Fibroblast of skin of back (primary cell): ENCODE measurements at places on chromosomes 1 and 21.
A peak's percentile ranks its signal among the peaks of the same experiment; 100 is the strongest.

- DNase-seq, result peak; percentile 90
Observed at GRCh38 chr1:99557546-99558202, 88.2 kb upstream of the PALMD start.

- peak; percentile 76 for DNase-seq
Observed at GRCh38 chr1:221801773-221802516, 60.1 kb upstream of the DUSP10 start.

DNA sequence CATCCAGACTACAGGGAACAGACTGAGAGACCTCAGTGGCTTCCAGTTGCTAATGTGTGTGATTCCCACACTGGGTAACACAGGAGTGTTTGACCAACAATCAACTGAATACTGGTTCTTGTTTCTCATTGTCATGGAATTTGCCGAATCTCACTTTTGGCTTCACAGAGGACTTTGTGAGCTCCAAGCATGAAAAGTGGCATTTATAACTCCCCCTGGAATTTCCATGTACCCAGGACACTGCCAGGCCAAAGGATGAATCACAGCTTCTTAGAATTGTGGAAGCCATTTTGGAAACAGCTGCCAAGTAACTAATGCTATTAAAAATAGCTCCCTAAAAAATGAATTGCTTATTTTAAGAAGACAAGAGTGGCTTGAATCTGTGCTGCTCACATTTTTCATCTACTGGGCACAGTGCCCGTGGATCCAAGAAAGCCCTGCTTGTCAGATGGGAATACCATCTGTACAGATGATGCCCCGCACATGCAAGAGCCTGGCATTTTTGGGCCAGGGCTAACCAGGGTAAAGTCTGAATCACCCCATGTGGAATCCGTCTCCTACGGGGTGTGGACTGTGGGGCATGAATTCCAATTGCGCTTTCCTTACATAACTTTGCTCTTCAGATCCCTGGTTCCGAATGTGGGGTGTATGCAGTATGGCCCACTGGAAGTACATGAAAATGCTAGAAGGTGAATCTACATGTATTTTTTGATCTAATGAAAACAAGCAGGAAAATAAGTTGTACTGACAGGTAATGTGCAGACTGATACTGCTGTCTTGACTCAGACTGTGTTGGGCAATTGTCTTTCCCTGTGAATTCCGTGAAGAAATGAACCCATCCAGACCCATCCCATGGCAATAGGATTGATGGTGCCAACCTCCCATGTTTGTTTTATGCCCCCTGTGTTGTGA lies 487.3 kb downstream of the SIPA1L2 start:
- DNase-seq, result peak; percentile 99

GRCh38 chr1:43398227-43398626 lies 8.5 kb downstream of the SZT2 start:
- no peak for DNase-seq

GRCh38 chr1:93199150-93199549 lies 18.6 kb downstream of the CCDC18 start:
- DNase-seq, result no peak

- DNase-seq, result no peak
Observed at GRCh38 chr1:50488356-50488755, 65.1 kb upstream of the DMRTA2 start.

GRCh38 chr1:11704691-11705475 lies 13.4 kb downstream of the DRAXIN start:
- DNase-seq, result no peak

DNA sequence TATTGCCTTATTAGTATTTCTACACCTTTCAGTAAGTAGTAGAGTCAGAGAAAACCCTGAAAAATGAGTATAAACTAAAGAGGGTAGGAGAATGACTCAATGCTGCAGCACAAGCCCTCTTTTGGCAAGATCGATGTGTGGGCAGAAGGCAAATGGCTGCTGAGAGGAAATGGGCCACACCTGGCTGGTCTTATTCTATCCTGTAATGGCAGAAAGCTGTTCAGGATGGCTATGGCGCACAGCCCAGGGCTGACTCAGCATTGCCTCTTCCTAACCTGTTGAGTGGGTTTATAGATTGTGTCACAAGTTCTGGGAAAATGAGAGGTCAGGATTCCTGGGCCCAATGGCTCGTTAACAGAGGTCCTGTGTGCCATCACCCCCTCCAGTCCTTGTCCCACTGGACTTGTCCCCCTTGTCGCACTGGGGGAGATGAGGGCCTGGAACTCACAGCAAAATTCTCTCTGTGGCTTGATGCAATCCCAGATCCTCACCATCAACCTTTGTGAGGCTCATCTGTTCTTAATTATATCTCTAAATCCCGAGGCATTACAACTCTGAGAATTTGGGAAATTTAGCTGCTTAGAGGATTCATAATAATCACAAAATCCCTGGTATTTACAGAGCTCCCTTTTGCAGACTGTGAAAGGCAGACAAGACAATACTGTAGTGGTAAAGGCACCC lies 13.2 kb downstream of the HMGB4 start:
- peak; percentile 36 for DNase-seq

- DNase-seq, result no peak
Observed at GRCh38 chr1:3753656-3754454, 1.6 kb downstream of the CCDC27 start.

DNA sequence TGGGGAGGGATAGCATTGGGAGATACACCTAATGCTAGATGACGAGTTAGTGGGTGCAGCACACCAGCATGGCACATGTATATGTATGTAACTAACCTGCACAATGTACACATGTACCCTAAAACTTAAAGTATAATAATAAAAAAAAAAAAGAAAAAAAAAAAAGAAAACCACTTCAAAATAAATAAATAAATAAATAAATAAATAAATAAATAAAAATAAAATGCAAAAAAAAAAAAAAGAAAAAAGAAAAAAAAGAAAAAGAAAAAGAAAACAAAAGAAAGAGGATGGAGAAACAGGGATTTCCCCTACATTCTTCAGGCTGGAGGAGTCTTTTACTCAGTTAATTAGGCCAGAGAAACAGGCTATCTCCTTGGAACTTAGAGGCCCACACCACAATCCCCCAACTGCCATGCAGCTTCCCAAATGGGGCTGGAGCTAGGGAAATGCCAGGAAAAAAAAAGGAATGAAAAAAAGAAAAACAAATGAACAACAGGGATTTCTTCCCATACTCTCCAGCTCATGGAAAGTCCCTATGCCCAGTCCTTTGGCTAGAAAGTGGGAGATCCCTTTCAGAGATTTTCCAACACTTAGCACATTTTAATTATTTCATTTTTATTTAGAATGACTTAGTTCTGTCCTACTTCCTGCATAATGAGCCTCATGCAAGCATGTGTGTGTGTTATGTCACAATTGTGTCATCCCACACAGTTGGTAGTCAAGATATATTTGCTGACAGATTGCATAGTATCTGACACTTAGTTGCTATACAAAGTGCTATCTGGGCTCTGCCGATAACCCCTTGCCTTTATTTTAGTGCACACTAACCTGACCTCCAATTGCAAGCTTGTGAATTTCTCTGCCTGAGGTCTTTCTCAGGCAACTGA lies 486.4 kb downstream of the PLPP3 start:
- peak; percentile 37 for DNase-seq

DNA sequence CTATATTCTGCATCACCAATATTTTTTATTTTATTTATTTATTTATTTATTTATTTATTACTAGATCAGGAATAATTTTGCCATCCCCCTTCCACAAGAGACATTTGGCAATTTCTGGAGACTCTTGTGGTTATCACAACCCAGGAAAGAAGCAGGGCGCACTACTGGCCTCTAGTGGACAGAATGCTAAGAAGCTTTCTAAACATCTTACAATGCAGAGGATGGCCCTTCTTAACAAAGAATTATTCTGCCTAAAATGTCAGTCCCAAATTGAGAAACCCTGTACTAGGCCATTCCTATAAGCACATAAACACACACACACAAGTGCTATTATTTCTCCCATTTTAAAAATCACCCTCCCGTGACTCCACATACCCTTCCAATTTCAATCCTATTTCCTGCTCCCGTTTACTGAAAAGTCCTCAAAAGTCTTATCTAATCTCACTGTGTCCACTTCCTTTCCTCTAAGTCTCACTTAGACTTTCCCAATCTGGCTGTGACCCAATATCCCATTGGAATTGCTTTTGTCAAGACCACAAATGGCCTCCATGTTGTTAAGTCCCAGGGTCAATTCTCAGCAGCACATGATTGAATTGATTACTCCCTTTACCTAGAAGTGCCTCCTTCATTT lies 43.7 kb upstream of the RNF11 start:
- DNase-seq, result peak; percentile 76

DNA sequence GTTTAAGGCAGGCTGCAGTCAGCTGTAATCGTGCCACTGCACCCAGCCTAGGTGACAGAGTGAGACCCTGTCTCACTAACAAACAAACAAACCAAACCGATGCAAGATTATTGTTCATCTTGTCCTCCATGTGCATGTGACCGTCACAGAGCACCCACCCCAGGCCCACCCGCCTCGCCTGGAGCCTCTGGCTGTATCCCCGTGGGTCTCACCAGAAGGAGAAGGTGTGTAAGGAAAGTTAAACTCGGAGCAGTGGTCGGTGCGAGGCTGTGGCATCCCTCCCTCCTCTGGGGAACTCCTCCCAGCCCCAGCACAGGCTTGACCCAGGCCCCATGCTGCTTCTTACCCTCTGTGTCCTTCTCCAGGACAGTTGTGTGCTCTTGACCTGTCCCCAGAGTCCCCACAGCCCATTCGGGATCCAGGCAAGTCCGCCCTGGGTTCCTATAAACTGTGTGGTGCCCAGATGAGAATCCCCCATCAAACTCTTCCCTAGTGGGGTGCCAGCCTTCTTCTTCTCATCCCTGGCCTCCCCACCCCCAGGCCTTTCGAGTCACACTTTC lies 318.4 kb downstream of the AJAP1 start:
- DNase-seq, result no peak

DNA sequence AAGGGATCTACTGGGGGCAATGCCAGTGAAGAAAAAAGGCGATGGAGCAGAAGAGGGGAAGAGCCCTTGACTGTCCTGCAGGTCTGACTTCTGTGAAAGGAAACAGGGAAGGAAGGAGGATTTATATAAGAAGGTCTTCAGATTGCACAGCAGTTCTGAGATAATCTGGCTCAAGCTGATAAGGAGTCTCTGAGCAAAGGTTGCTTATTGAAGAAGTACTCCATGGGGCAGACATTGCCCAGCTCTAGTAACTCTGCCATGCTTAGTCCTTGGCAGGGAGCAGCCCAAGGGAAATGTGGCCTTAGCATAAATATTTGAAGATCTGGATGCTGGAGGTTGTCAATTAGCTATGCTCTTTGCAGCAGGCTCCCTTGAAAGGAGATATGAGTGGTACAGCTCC lies 15.9 kb upstream of the TTF2 start:
- no peak for DNase-seq

GRCh38 chr1:79790950-79791349 lies 784.4 kb upstream of the ADGRL4 start:
- DNase-seq, result no peak

DNA sequence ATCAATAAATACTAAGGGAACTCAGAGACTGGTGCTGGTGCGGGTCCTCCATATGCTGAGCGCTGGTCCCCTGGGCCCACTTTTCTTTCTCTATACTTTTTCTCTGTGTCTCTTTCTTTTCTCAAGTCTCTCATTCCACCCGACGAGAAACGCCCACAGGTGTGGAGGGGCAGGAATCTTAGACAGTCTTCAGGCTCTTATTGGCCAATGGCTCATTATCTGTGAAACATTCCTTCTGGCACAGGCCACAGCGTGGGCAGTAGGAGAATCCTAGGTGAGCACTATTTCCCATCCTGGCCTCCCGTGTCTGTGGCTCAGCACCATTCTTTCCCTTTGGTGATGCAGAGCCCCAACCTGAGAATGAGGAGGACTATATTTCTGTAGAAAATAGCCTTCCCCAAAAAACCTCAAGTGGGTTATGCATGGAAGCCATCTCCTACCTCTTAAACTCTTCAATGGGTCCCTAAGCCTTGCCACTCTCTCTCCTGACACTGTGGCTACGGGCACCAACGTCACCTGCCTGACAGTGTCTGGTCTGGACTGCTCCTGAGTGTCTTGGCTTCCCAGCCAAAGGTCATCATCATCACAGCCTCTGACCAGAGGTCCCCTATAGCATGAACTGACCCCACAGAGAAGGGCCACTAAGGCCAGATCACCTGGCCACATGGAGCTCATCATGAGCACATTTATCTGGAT lies 6.2 kb upstream of the SLAMF1 start:
- no peak for DNase-seq

- peak; percentile 98 for DNase-seq
Observed at GRCh38 chr1:12596007-12596821, 21.8 kb downstream of the DHRS3 start.

- peak; percentile 52 for DNase-seq
Observed at GRCh38 chr1:44616991-44617702, 57.1 kb downstream of the TMEM53 start.

- DNase-seq, result no peak
Observed at GRCh38 chr1:243791586-243792267, 58.3 kb downstream of the AKT3 start.

DNA sequence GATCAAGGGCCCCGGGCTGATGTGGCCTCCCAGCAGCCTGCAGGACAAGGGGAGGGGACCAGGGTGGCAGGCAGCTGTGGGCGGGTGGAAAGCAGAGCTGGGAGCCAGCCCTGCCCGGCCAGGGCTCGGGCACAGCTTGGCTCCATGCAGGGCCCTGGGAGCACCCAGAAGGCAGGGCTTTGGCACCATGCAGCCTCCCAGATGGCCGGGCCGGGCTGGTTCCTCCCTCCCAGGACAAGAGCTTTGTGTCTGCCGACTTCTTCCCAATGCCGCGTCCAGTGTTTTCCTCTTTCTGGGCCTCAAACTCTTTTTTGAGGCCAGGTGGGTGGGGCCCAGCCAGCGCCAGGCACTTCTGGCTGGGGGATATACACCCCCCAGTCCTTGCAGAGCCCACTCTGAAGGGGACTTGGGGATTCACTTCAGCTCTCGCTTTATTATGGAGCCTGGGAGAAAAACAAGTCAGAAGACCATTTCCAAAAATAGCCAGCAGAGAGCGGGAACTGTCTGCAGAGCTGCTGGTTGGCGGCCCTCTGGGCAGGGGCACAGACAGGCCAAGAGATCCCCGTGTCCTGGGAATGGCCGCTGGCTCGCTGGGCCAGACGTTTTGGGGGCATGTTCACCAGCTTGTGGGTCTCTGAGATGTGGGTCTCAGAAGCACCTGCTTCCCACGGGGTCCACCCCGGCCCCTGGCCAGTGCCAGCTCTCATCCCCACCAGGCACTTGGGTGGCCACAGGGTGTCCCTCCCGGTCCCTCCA lies 103.8 kb upstream of the ARHGEF16 start:
- no peak for DNase-seq

DNA sequence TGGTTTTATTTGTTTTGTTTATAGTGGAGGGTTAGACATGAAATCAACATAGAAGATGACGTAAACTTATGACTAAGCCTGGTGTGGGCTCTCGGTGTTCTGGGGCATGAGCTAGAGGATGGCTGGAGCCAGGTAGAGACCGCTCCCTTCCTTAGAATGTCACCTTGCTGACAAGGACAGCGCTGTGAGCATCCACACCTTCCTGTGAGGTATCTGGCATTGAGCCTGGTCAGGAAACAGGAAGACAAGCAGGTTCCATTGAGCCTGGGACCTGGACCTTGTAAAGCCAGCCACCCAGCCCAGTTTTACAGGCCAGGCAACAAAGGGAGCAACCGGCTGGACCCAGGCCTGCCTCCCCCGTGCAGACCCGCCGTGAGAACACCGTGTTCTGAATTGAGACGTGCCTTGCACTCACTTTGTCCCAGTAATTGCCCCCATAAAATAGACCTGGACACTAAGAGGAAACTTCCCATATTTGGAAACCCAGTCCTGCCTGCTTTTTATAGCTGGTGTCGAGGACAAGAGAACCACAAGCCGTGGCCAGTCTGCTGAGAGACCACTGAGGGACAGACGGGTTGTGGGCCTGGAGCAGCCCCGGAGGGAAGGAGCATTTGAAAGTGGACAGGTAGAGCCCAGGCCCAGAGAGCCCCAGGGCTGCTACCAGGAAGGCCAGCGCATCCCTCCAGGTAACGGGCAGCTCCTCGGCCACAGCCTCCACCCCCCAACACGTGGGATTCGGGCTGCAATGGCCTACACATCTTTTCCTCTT lies 78.0 kb downstream of the PDE9A start:
- DNase-seq, result no peak
